Testis (tissue), 5 donors: ENCODE measurements at places on chromosomes 5 and 9. TPM values are rescaled to one million over a fixed set of nuclear protein-coding genes. Genes with fewer than 3 reads are reported as not detected.

Gene PDE6A
- total RNA-seq: 4.6 TPM

Gene ZNF658
- total RNA-seq: 5.1 TPM

Gene MCIDAS
- total RNA-seq: 0.39 TPM

Gene JAKMIP2
- 1.7 TPM for total RNA-seq

Gene SLCO6A1
- 30.1 TPM for total RNA-seq

Gene UNC5A
- 1.7 TPM for total RNA-seq

Gene GBGT1
- total RNA-seq: 5.6 TPM

Gene PAPPA
- 5.1 TPM for total RNA-seq

Gene NOTCH1
- 32.4 TPM for total RNA-seq

DNA sequence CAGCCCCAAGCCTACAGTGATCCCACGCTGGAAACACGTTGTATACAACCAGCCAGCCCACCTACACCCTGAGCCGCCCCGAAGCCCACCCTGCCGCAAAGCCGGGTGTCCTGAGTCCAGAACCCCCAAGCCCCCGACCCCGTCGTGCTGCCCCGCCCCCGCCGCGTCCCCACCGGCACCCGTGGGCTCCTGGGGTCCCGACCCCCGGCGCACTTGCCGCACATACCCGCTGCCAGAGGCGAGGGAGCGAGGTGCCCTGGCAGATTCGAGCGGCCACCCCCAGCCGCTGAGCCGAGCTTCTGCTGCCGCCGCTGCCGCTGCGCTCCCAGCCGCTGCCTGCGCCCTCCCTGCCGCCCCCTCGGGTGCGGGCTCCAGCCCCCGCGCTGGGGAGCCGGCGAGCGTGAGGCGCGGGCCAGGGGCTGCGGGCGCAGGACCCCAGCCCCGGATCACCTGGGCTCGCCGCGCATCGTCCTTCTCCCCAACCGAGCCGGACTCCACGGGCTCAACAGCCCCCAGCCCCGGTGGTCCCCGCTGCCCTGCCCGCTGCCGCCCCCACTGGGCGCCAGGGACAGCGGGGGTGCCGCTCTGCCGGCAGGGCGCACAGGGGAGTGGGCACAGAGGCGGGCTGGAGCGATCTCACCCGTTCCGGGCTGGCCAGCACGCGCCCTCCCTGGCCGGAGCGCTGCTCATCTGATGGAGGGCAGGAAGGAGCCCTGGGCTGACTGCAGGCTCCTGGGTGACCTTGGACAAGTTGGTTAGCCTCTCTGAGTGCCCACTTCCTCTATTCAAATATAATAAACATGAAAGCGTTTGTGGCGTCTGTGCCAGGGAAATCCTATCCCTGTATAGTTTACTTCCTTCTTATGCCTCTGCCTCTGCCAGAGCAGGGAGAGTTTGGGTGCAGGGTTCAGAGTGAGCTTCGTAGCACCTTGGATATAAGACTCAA is at the start of gene HTR4:
TSS of gene HTR4 (minus strand) at position 692 of the 946 bp plus-strand sequence. CDS start 17,513 bp downstream, outside the sequence.
- DNase-seq: no peak

GRCh38 chr9:137445930-137446431 is 4.8 kb upstream of the ENTPD8 start:
- no peak for DNase-seq

DNA sequence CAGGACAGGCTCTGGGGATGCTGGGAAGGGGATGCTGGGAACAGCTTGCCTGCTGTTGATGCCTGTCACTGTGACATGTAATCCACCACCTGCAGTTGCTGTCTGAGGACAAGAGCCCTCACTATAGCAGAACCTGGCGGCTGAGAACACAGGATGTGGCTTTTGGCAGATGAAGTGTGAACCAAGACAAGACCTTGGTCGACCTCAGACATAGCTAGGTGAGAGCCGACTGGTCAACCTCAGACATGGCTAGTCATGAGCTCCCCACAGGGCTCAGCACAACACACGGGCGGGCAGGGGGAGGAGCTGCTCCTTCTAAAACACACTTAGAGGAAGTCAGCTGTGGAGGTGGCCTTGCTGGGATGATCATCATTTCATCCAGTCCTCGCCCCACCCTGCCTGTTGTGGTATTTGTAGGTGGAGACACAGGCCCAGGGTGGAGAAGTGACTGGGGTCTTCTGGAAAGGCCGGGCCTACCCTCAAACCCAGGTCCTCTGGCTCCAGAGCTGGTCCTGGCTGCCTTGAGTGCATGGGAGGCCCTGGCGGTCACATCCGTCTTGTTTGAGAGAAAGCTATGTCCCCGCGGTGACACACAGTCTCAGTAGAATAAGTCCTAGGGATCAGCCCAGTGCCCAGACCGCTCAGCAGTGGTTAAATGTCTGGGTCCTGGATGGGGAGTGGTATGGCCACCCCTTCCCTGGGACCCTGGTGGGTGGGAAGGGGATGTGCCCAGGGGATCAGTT is 6.1 kb downstream of the SUSD3 start:
- DNase-seq: no peak

- DNase-seq: peak; percentile 94
Measured at GRCh38 chr5:14264605-14265316, 121.6 kb downstream of the TRIO start.

DNA sequence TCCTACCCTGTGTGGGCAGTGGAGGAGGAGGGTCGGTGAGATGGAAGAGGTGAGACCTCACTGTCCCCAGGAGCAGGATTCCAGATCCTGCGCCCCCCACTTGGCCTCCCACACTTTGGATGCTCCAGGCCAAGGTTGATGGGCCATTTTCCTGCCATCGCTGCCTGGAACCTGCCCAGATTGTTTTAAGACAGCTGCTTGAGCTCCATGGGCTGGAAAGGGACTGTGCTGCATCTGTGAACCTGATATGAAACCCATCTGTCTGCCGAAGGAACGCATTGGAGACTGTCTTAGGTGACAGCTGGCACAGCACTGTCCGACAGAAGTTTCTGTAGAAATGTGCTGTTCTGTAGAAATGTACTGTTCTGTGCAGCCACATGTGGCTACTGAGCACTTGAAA is 72.7 kb upstream of the SLC25A48 start:
- DNase-seq: no peak

- DNase-seq: no peak
Measured at GRCh38 chr5:14355391-14355790, 212.2 kb downstream of the TRIO start.

DNA sequence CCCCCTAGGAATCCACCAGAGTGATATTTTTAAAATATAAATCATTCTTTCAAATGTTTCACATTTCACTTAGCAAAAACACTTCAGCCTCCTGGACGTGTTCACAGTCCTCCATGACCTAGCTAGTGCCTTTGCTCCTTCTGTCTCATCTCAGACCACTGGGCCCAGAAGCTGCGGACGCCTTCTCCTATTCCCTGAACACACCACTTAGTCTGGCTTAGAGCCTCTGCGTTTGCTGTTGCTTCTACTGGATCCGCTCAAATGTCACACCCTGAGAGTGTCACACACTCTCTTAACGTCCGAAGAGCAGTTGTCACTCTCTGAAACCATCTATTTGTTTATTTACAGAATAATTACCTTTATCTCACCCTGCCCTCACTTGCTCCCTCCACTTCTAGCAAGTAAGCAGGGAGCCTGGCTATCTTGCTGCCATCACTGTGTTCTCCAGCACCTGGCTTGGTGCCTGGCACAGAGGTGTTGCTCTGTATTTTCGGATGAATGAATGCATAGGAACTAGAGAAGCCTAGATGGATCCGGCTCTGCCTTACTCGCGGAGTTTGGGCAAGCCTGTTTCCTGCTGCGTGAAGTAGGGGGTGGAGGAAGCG is 1.2 kb upstream of the GRK6 start:
- DNase-seq: no peak

- DNase-seq: peak; percentile 24
Measured at GRCh38 chr5:151151793-151152192, 5.8 kb downstream of the ANXA6 start.

- DNase-seq: peak; percentile 94
Measured at GRCh38 chr9:95317119-95317892, at the start of gene FANCC. FANCC (minus strand) TSS chr9:95317709; CDS start chr9:95249291, 68,418 bp downstream.

- no peak for DNase-seq
Measured at GRCh38 chr9:2771661-2772060, 54.4 kb downstream of the KCNV2 start.

- peak; percentile 71 for DNase-seq
Measured at GRCh38 chr9:96486386-96487028, 36.5 kb downstream of the HABP4 start.

GRCh38 chr5:38422622-38423021 is 133.8 kb downstream of the LIFR start:
- no peak for DNase-seq

GRCh38 chr5:154764967-154765366 is 9.8 kb downstream of the LARP1 start:
- no peak for DNase-seq
